Astrocyte of the cerebellum (primary cell): ENCODE measurements at places on chromosomes 1 and 21.

DNA sequence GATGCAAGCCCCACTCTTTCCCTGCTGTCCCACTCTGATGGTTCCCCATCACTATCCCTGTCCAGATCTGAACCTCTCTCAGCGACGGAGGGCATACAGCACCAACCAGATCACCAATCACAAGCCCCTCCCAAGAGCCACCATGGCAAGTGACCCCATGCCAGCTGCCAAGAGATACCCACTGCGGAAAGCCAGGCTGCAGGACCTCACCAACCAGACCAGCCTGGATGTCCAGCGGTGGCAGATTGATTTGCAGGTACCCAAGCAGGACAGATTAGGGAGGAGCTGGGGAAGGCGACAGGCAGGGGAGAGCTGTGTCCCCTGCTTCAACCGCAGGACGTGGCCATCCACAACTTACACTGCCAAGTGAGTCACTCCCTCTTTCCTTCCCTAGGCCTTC, 46.9 kb downstream of the VWA5B1 start:
- no peak for DNase-seq

- no peak for DNase-seq
Measured at GRCh38 chr21:31193761-31194160, 150.3 kb downstream of the TIAM1 start.

DNA sequence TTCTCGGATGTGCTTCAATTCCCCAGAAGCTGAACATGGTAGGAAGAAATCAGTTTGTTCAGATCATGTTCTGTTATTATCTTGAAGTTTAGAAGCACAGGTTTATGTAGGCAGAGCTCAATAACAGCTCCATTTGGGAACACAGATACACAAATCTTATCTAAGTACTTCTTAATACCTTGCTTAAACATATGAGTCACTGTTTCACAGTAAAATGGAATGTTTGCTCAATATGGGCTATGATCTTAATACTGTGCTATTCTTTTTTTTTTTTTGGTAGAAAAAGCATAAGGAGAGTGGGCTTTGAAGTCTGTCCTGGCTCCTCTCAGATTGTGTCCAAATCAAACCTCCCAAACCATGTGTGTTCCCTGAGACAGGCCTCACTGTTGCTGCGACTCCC, 13.4 kb downstream of the PROK1 start:
- no peak for DNase-seq

DNA sequence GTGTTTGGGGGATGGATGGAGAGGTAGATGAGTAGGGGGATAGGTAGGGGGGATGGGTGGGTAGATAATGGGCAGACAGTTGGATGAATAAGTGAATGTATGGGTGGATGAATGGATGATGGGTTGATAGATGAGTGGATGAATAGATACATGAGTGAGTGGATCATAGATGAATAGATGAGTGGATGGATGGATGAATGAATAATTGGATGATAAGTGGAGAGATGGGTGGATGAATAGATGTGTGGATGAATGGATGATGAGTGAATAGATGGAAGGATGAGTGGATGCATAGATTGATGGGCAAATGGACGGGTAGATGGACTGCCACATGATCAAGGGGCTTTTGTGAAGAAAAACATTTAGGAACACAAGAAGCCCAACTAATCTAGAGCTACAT, 133.3 kb upstream of the F3 start:
- DNase-seq = no peak

GRCh38 chr1:90720145-90720636, 3.1 kb upstream of the BARHL2 start:
- DNase-seq = no peak

DNA sequence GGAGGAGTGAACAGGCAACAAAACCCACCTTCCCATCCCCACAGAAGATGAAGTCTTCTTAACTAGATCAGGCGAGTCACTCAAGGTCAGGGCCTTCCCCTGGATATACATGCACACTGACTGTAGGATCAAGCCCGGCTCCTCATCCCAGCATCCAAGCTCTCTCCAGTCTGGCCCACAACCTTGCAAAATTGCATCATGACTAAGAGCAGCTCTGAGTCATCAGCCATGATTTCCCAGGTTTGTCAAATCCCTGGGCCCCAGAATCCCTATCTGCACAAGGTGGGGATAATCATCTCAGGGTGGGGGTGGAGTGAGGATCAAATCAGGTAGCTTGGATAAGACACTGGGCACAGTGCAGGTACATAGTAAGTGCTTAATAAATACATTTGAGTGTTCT, 199.3 kb upstream of the GRIK3 start:
- DNase-seq = no peak

DNA sequence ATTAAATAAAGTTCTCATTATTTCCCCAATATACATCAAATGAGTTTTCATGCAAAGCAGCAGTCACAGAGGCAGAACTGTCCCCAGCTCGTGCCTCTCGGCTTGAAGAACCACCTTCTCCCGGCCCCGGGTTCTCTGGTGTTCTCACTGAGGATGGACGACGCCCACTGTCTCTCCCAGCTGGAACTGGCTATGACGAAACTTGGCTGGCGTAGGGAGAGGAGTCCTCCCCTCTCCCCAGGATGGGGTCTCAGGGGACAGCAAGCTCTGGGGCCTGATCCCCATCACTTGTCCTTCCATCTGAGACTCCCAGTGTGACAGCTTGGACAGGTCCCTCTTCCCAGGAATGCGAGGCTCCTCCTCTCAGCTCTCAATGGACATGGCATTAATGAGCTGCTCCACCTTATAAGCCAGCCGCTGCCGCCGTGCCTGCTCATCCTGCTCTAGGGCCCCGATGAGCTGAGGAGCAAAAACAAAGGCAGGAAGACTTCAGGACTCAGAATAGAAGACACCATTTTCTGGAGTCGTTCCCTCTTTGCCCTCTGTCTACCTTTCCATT, 116.0 kb upstream of the CD34 start:
- no peak for DNase-seq

GRCh38 chr1:159826441-159827101, at the start of gene SLAMF8:
Gene SLAMF8, plus strand, starts transcription at chr1:159826873. Its CDS starts 26 bp downstream, at chr1:159826899.
- no peak for DNase-seq
